DMS 273 treated with DMSO at 0.1 percent for 48 hours (cell line): ENCODE measurements at places on chromosomes 2 and 18.

DNA sequence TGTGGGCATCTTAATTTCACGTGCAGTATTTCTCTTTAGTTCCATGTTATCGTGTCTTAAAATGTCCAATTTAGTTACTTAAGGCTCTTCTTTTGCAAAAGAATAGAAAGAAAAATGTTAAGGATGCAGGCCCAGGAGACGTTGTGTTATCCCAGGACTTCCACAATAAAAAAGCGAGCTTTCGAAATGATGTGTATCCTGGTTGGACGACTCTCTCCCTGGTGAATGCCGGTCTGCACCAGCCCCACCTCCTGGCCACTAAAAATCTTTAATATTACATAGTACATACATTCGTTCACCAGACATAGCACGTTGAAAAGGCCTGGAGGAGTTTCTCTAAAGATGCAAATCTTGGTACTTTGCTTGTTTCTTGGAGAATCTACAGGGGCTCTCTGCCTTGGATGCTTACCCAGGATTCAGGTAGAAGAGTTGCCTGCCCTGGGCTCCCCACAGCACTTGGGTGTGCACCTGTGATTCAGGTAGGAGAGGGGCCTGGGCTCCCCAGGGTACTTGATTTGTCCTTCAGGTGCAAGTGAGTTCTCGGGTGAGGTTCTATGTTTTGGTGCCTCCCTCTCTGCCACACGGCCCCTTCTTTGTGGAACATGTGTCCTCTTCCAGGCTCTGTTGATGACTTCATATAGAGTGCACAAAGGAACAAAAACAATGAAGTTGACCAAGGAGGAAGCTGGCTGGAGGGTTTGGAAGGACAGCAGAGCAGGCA, 26.6 kb downstream of the TWIST2 start:
- DNase-seq, result no peak

DNA sequence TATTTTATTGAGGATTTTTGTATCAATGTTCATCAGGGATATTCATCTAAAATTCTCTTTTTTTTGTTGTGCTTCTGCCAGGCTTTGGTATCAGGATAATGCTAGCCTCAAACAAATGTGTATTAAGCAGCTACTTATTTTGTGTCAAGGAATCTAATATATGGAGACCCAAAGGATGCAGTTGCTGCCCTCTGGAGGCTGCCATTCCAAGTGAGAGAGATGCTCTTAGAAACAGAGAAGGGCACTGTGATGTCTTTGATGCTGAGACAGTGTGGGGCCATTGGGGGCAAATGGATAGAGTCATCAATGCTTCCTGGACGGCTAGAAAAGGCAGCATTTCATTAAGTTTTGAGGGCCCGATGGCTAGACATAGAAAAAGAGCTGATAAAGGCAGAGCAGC, 292.6 kb downstream of the SETBP1 start:
- no peak for DNase-seq

- DNase-seq, result no peak
Measured at GRCh38 chr2:206260188-206261012, 14.1 kb upstream of the ZDBF2 start.

- DNase-seq, result no peak
Measured at GRCh38 chr2:44267796-44268648, 7.3 kb upstream of the SLC3A1 start.

- DNase-seq, result no peak
Measured at GRCh38 chr2:126784621-126785020, 114.1 kb upstream of the TEX51 start.

GRCh38 chr18:35510076-35510651, 12.4 kb upstream of the INO80C start:
- no peak for DNase-seq

DNA sequence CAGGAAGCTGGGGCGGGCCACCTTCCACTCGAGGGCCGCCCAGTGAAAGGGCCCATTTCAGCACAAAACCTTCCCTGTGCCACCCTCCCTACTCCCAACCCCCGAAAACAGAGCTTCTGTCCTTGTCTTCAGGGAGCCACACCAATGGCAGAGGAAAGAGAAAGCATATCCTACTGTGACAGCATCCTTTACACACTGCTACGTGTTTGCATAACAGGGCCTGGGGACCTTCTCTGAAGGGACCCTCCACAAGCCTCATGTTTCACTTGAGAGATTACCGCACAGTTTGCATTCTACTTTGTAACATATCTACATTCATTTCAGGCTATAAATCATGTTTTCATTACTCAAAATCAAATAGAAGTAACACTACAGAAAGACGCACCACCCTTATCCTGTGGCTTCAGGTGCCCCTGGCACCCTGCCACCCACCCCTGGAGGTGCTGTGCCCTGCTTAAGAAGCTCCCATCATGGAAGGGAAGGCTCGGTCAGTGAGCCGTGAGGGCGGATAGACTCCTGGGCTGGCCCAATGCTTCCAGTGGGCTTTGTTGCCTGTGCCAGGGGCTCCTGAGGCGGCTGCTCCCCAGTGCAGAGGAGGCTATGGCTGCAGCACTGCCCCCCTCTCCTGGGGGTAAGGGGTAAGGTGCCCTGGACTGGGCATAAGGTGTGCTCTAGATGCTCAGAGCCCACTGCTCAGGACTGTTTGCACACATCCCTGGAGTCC, 52.0 kb downstream of the EIPR1 start:
- DNase-seq, result no peak

GRCh38 chr2:27014771-27015433, 17.9 kb upstream of the TMEM214 start:
- no peak for DNase-seq

GRCh38 chr2:11652553-11652952, 17.4 kb downstream of the NTSR2 start:
- DNase-seq, result no peak

GRCh38 chr2:43764086-43764705, 9.6 kb upstream of the DYNC2LI1 start:
- DNase-seq, result peak; percentile 53

DNA sequence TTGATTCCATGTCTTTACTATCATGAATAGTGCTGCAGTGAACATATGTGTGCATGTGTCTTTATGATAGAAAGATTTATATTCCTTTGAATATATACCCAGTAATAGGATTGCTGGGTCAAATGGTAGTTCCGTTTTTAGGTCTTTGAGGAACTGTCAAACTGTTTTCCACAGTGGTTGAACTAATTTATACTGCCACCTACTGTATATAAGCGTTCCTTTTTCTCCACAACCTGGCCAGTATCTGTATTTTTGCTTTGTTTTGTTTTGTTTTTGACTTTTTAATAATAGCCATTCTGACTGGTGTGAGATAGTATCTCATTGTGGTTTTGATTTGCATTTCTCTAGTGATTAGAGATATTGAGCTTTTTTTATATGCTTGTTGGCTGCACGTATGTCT, 641.6 kb downstream of the SUCLG1 start:
- no peak for DNase-seq

DNA sequence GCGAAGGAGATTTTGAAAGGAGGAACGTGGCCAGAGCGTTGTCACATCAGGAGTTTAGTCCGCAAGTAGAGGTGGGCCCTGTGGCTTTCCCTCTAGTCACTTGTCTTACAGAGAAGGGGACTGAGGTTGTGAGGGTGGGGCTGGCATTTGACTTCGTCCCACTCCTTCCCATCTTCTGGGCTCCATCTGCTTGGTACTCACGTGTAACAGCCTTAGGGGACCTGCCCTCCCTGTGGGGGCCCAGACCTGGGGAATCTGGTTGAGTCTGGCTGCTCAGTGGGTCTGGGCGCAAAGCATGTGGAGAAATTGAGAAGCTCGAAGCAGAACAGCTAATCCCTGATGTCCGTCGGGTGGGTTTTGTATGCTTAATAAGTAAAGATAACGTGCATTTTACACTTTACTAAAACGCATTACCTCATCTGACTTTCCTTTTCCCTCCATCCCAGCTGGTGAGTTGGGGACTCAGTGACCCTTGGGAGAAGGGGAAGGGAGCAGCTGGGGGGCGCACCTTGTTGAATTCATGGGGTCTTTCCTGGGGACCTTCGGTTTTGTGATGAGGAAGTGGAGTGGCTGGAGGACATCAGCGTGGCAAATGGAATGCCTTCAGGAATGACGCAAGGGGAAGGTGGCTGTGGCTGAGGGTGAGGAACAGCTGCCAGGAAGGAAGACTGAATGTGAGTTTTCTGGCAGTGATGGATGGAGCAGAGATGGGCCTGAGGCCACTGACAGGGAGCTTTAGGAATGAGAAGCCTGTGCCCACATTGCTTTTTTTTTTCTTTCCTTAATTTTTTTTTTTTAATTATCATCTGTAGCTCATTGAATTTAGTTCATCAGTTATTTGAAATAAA, 44.8 kb downstream of the ASAP2 start:
- DNase-seq, result peak; percentile 12
